Neural crest cell (in vitro differentiated cells): ENCODE measurements at places on chromosomes 5 and 9.

- no peak for DNase-seq
Measured at GRCh38 chr9:121603028-121603427, 48.4 kb upstream of the DAB2IP start.

DNA sequence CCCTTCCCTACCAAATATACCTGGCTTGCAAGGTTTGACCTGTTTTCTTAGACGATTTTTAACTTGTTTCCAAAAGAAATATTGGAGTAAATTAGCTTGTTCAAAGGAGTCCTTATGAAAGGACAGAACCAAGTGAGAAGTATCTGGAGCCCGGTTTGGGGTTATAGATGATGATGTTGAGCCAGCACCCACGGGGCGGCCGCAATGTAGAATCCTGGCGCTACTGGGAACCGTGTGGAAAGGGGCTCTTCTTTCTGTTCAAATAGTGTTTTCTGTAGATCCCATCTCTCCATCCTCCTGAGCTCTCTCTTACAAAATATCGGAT, 517 bp upstream of the EXOSC2 start:
- no peak for DNase-seq

DNA sequence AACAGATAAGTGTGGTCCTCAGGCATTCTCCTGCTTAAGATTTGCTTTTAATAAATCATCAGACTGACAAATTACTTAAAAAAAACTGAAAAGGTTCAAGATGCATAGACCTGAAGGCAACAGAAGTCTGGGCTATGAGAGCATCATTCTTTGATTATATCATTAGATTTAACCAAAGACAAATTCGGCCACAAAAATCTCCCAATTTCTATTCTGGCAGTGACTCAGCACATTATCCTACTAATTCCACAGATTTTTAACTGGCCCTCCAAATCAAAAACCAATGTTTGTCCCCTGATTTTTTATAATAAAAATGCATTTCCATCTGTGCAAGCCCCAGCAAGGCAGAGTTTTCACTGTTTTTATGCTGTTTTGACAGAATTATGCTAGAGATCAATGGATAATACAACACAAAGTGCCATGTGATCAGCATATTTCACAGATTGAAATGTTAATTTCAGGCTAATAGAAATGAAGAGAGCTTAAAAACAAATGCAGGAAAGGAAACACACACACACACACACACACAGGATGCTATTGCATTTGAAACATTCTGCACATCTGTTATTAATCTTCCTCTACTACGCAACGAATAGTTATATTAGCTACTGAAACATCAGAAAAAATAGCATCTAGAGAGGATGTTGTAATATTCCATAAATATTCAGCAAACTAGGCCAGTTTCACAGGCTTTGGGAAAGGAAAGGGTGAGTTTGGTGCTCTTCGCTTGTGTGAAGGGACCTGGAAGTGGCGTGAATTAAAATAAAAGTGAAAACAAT, 177.6 kb upstream of the ST8SIA4 start:
- no peak for DNase-seq

DNA sequence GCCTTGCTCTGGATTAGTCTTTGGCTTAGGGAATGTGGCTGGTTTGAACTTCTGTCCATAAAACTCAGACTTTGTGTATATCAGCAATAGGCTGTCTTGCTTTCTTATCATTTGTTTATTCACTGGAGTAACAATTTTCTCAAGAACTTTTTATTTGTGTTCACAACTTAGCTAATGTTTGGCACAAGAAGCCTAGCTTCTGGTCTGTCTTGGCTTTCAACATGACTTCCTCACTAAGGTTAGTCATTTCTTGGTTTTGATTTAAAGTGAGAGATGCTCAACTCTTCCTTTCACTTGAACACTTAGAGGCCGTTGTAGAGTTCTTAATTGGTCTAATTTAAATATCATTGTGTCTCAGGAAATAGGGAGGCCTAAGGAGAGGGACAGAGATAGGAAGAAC, 4.9 kb downstream of the FBXO38 start:
- DNase-seq, result no peak

DNA sequence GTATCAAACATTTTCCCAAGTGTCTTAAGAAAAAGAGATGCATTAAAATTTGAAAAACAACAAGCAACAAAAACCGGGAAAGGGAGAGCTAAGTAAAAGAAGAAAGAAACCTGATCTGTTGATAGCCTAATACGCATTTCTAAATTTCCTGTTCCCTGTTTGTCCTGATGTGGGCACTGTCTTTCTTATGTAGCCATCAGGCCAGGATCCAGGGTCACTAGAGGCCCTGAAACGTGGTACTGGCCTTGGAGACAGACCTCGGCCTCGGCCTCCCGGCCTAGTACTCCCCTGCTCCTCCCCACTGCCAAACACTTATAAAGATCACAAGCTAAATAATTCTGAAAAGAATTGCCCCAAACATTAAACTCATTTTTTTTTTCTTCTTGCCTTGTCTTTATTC, 547.2 kb downstream of the IRX1 start:
- no peak for DNase-seq

- DNase-seq, result no peak
Measured at GRCh38 chr9:105191508-105192121, 52.8 kb upstream of the SLC44A1 start.

DNA sequence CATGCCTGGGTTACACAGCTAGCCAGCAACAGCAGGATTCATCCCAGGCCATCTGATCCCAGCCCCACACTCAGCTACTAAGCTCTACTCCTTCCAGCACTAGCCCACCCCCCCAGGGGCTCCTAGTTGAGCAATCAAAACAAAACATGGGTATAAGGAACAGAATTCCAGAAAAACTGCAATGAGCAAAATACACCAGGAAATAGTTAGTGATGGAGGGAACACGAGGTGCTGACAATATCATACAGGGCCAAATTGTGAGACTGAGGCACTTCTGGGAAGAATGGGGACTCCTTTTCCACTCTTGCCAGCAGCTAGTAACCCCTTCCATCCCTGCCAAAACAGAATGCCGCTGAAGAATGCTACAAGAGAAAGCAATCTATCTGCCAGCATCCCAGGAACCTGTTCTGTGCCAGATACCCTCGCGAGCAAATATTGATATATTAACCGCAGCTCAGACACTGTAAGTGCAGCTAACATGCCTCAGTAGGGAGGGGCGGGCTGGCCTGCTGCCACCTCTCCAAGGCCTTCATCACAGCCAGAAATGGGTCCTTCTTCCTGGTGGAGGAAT, 161.4 kb downstream of the SLIT3 start:
- no peak for DNase-seq

GRCh38 chr5:44574678-44575077, 185.5 kb upstream of the FGF10 start:
- DNase-seq, result no peak

- DNase-seq, result no peak
Measured at GRCh38 chr5:96855031-96855872, 21.0 kb upstream of the ERAP2 start.

- DNase-seq, result no peak
Measured at GRCh38 chr5:133756756-133757155, 144.4 kb upstream of the FSTL4 start.

DNA sequence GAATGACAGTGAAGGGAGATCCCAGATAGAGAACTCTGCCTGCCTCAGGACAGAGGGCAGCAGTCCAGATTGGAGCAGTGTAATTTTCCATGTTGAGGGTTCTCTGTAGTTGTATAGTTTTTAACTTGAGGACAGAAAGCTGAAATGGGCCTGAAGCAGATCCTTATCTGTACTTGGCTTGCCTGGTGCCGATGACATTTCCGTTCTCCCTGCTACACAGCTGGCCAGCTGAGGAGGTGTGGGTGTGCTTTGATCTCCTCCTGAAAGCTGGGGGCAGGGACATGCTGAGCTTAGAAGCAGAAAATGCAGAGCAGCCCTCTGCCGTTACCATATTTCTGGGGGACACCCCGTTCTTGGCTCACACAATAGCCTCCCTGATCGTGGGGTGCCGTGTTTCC, 10.5 kb downstream of the GLRX start:
- DNase-seq, result no peak

- DNase-seq, result no peak
Measured at GRCh38 chr9:122134822-122135528, 24.6 kb downstream of the NDUFA8 start.

- no peak for DNase-seq
Measured at GRCh38 chr5:151254556-151254955, 1.6 kb downstream of the GM2A start.

DNA sequence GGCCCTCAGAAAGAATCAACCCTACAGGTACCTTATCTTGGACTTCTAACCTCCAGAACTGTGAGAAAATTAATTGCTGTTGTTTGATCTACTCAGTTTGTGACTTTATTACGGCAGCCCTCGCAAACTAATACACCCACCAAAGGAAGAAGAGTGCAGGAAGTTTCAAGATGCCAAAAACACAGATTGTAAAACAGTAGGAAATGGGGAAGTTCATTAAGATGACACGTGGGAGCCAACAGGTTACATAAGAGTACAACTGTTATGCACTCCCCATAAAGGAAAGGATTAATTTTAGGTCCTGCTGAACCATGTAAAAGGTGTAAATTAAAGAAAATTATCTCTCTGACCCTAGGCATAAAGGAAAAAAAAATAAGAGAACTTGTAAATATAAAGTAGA, 294.3 kb downstream of the EPB41L4A start:
- DNase-seq, result no peak

- peak; percentile 30 for DNase-seq
Measured at GRCh38 chr5:79689541-79690466, at the start of gene CMYA5. CMYA5 (plus strand) TSS chr5:79689836; CDS start chr5:79689908, 72 bp downstream.

DNA sequence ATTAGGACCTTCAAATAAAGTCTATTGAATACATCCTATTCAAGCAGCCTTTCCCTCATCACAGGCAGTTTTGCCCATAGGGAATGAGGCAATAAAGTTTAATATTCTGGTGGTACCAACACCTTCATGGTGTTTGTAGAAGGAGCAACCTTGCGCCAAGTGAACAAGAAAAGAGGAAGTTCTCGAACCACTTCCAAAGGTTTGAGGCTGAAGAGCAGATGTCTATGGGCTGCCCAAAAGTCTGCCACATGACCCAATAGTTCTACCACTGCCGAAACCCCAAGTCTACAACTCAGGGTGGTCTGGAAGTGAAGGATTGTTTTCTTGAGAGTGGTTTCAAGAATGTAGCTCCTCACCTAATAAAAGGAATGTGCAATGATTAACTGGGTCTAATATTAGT, 123.1 kb downstream of the NPR3 start:
- no peak for DNase-seq

- DNase-seq, result no peak
Measured at GRCh38 chr9:109381011-109381729, 60.3 kb upstream of the EPB41L4B start.

GRCh38 chr9:128921881-128922763, 1.3 kb downstream of the PHYHD1 start:
- DNase-seq, result peak; percentile 54

DNA sequence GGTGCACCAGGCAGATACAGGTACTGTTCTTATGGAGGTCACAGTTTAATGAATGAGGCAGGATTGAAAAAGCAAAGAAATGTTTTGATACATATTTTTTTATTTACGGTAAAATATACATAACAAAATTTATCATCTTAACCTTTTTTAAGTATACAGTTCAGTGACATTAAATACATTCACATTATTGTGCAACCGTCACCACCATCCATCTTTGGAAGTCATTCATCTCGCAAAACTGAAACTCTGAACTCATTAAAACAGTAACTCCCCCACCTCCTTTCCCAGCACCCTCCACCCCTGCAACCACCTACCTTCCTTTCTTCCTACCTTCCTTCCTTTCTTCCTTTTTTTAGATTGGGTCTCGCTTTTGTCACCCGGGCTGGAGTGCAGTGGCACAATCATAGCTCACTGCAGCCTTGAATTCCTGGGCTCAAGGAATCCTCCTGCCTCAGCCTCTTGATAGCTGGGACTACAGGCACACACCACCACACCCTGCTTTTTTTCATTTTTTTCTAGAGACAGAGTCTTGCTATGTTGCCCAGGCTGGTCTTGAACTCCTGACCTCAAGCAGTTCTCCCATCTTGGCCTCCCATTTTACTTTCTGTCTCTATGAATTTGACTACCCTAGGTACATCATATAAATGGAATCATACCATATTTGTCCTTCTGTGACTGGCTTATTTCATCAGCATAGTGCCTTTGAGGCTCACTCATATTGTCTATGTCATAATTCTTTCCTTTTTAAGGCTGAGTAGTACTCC, 22.5 kb upstream of the PSD2 start:
- DNase-seq, result no peak

GRCh38 chr5:150285114-150285513, 4.5 kb downstream of the CAMK2A start:
- DNase-seq, result no peak

GRCh38 chr9:137694962-137695875, 76.4 kb downstream of the EHMT1 start:
- peak; percentile 65 for DNase-seq

- no peak for DNase-seq
Measured at GRCh38 chr9:76369583-76369982, 24.6 kb downstream of the RFK start.

DNA sequence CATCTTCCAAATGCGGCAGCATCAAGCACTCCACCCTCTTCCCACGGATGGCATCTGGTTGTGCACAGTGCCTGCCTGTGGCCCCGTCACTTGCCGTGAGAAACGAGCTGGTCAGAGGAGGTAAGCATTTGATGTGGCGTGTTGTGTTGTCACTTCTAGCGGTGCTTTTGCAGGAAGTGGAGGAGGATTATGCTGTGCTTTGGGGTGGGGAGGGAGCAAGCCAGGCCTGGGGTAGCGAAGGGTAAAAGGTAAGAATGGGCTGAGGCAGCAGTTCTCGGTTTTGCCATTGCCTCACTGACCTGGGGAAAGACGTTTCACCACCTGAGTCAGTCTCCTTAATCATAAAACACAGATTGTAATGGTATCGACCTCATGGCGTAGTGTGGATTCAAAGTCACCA, 2.3 kb upstream of the POMT1 start:
- DNase-seq, result no peak

- no peak for DNase-seq
Measured at GRCh38 chr5:102975457-102976182, 144.3 kb downstream of the GIN1 start.

- DNase-seq, result peak; percentile 31
Measured at GRCh38 chr9:6758498-6759184, 868 bp downstream of the KDM4C start.

DNA sequence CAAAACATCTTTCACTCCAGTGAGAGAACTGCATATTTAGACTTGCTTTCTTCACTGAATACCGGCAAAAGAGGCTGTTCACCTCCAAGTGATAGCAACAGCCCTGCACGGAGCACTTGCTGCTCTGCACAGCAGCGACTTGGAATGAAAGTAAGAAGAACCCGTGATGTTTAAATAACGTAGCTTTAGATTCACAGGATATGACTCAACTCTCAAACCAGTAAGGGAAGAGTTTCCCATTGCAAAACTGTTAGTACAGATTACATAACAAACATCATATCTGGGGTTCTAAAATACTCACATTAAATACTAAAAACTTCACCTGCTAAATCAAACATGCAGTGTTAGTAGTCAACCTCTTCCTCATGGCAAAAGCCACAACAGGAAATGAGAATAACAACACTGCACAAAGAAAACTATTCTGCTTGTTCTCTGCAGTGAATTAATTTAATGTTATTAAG, 203.4 kb downstream of the MCTP1 start:
- no peak for DNase-seq

DNA sequence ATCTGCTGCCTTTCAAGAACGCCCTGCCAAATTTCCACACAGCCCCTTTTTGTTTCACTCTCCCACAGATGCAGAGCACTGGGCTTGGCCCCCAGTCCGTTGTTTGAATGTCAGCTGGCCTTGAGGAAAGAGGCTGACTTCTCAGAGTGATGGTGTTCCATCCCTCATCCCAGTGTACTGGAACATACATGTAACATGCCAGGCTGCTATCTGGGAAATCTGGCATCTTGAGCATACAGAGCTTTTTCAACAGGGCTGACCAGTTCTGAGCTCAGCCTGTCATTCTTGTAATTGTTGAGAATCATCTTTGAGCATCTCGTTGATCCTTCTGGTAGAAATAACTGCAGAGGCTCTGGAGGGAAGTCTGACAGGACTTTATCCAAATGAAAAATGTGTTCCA, 2.8 kb downstream of the GALNT10 start:
- DNase-seq, result no peak
